ENCODE measurements at places on chromosomes 1 and 21.

- DNase-seq = no peak
These were observed 6.0 kb downstream of the LSS start for GRCh38 chr21:46222436-46223116.

DNA sequence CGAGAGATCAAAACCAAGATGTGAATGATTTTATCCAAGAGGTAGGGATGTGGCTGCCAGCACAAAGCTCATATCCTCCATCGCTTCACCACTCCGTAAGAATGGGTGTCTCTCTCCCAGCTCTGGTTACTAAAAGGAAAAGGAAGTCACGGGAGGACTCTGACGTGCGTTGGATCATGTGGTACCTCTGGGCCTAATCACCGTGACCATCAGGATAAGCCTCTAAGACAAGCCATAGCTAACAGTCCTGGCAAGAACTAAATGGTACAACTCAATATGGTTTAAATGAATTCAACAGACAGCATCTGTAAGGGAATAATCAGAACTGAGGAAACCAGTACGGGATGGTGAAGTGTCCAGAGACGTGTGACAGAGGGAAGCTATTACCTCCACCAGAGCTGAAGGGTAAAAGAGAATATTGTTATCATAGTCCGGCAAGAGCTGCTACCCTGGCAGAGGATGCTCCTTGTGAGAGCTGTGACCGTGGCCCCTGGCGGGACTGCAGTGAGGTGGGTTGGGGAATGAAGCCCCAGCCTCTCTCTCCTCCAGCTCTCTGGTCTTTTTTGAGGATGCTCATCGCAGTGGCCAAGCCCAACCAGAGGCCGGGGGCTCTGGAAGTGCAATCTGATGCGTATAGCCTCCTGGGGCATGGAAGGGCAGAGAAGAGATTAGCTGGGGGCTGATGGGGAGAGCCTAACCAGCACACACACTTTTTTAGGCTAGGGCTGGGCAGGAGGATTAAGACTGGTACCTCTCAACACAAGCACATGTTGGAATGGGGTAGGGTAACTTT is 54.2 kb downstream of the KIAA1614 start:
- DNase-seq = no peak

- DNase-seq = no peak
These were observed 283.3 kb downstream of the CAMTA1 start for GRCh38 chr1:7068552-7068951.

DNA sequence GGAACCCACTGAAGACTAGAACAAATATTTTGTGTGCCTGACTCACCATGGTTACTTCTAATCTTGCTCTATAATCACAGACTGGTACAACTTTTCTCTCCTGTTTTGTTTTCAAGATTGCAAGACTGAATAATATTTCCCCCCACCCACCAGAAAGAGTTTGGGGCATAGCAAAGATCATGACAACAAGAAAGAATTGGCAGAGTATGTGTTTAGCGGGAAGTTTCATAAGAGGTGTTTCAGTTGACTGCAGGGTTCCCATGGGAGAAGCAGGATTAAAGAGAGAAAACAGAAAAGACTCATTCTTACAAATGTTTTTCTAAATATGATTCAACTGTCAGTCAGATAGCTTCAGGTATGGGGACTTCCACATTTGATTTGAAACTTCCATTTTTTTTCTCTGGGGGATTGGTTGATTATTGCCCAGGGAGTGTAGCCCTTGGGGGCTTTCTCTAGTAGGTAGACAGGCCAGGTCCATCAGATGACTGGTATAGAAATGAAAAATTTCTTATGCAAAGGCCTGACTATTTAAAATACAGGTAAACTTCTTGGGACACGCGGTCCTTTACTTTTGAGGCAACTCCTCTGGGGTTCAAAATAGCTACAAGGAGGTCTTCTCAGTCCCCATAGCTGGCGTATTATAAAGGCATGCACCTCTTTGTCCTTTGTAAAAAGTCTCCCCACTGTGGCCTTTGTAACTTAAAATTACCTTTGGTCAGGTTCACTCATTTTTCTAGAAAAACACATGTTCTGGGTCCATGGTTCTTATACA is 13.9 kb downstream of the OR14I1 start:
- DNase-seq = no peak

DNA sequence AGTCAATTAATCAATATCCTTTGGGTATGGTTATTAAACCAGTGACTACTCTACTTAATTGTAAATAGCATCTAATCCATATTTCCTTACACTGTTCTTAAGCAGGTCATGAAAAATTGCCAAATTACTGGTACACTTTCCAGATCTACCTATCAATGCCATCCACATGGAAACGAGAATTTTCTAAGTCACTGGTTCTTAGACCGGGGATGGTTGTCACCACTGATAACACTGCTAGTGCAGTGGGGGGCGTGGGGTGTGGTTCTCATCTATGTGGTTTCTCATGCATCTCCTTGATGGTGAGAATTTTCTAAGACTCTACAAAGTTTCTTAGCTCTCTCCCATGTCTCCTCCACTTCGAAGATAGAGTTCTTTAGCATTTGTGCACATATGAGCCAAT is 63.7 kb upstream of the COG2 start:
- DNase-seq = no peak

DNA sequence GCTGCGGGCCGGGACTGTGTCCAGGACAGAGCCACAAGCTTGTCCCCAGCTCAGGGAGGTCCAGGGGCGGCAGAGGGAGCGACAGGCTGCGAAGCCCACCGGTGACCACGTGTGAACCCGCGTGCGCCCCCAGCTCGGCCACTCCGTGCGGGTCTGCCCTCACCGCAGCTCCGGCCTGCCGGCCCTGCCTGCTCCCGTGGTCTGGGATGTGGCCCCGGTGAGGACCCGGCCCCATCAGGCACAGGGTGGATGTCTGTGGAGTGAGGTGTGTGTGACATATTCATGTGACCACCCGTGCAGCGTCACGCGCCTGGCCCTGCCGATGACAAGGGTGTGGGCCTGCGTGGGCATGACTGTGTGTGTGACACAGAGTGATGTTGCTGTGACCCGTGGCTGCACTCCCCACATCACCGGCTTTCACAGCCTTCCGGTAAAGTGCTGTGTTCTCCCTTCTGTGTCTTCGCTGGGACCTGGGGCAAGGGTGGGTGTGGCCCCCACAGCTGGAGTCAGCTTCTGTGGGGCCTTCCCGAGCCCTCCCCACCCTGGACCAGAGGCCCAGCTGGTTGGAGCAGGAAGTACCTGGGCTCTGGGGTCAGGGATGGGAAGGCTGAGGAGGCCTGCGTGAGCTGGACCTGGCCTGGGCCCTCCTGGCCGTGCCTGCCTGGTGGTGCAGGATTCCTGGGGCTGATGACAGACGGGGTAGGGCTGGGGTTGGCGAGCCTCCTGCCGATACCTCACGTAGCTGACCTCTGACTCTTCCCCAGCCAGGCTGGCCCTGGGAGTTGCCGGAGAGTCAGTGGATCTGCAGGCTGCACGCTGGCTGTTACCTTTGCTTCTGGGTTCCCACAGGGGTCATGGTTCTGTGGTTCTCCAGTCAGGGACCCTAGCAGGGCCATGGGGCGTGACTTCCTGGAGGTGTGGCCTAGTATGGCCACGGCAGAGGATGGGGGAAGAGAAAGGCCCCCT is 4.1 kb downstream of the RNF223 start:
- no peak for DNase-seq

DNA sequence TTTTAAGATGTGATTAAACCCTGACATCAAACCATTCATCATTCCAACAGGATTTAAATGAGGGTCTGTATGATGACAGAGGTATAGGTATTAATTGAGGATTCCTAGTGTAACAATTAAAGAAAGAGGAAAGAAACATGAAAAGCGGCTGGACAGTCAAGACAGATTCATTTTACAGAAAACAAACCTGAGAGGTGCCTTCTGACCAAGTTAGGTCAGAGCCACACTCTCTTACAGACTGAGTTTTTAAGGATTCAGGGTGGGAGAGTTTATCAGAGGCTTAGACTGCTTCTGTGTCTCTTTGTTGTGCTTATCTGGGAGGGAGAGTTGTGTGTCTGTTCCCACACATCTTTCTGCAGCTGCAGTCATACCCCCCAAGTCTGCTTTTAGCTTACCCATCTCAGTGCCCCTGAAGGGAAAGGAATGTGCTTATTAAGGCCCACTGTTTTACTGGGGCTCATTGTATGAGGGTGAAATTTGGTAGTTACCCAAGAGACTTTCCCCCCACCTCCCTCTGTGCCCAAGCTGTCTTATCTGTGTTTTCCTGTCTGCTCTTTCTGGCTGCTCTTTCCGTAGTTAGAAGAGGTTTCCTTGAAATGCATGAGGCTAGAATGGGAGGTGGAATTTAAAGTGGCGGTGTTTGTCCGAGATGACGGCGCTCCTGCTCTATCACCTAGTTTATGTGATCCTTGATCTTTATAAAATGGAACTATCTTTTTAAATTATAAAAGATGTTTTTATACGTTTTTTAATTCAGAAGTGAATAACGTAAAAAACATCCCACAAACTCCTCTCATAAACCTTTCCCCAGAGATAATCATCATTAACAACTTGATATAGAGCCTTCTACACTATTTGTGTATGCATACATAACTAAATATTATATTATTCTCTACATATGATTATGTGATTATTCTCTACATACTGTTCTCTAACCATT is 96.0 kb upstream of the TNFSF4 start:
- no peak for DNase-seq

GRCh38 chr21:45386728-45387371 is 18.1 kb upstream of the COL18A1 start:
- DNase-seq = no peak
